T-cell (primary cell): ENCODE measurements at places on chromosomes 4 and X. TPM values are rescaled to one million over a fixed set of nuclear protein-coding genes. Genes with fewer than 3 reads are reported as not detected.

DNA sequence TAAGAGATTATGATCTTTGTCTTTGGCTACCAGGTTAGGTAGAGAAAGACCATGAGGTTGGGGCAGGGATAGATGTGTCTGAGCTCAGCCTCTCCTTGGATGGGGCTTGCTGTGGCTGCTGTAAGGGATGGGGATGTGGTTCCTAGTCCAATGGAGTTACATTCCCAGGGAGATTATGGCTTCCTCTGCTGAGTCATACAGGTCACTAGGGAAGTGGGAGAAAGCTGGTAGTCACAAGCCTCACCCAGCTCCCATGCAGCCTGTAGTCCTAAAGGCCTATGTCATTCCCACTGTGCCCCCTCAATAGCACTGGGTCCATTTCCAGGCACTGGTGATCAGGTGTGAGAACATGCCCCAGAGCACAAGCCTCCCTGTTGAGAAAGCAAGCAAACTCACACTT, 70.6 kb upstream of the CENPE start:
- H3K36me3 ChIP-seq = no peaks in the 10 kb centered on the region
- no peaks in the 10 kb centered on the region for H3K4me1 ChIP-seq
- no peak overlapping the region for H3K4me3 ChIP-seq
- H3K27ac ChIP-seq = no peak overlapping the region
- no peak for DNase-seq

- H3K27me3 ChIP-seq = no peaks in the 10 kb centered on the region
- no peaks in the 10 kb centered on the region for H3K4me1 ChIP-seq
- no peaks in the 10 kb centered on the region for H3K36me3 ChIP-seq
- H3K27ac ChIP-seq = no peak overlapping the region
- H3K4me3 ChIP-seq = no peak overlapping the region
Measured at GRCh38 chr4:7389101-7389701, 45.5 kb downstream of the PSAPL1 start.

- no peaks in the 10 kb centered on the region for H3K36me3 ChIP-seq
- H3K27ac ChIP-seq = no peak overlapping the region
- H3K27me3 ChIP-seq = no peaks in the 10 kb centered on the region
- peaks cover 21% of the 10 kb centered on the region for H3K4me1 ChIP-seq
Measured at GRCh38 chr4:184825141-184825895, 450 bp downstream of the ACSL1 start.

DNA sequence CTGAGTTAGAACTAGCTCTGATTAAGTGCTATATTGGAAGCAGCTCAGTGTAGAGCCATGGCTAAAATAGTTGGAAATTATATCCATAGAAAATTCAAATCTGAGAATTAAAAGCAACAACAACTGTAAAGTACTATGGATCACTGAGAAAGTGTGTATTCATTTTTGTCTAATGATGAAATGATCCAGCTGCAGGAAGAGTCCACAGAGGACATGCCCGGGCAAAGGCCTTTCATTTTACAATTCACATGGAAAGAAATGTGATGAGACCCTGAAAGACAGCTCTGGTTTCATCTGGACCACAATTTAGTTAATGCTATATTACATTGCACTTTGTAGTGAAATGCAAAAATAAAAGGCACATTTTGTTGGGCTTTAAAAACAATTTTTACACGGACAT, 196.8 kb upstream of the FAT1 start:
- no peak overlapping the region for H3K4me3 ChIP-seq
- no peak overlapping the region for H3K27ac ChIP-seq
- H3K27me3 ChIP-seq = no peaks in the 10 kb centered on the region
- no peaks in the 10 kb centered on the region for H3K4me1 ChIP-seq
- DNase-seq = no peak

DNA sequence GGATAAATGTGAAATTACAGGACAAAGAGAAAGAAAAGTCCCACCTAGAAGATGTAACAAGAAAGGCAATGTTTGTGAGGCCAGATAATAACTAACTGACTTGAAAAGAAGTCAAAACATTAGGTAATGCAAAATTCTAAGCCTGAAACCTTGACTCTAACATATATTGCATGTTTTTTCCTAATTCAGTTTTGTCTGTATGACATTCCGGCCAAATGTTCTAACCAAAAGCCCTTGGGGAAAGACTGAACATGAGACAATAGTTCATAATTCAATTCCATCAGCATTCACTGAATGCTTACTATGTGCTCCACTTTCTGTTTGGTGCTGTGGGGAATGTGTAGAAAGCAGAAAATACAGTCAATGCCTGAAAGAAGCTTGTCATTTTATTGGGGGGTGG, 84.8 kb upstream of the PLAC1 start:
- no peaks in the 10 kb centered on the region for H3K27me3 ChIP-seq
- no peak for DNase-seq
- no peak overlapping the region for H3K4me3 ChIP-seq
- no peak overlapping the region for H3K27ac ChIP-seq
- no peaks in the 10 kb centered on the region for H3K4me1 ChIP-seq

GRCh38 chrX:15797707-15798106, 7.4 kb downstream of the ZRSR2 start:
- H3K4me3 ChIP-seq = no peak overlapping the region
- H3K4me1 ChIP-seq = no peaks in the 10 kb centered on the region
- H3K27me3 ChIP-seq = no peaks in the 10 kb centered on the region
- H3K27ac ChIP-seq = no peak overlapping the region

DNA sequence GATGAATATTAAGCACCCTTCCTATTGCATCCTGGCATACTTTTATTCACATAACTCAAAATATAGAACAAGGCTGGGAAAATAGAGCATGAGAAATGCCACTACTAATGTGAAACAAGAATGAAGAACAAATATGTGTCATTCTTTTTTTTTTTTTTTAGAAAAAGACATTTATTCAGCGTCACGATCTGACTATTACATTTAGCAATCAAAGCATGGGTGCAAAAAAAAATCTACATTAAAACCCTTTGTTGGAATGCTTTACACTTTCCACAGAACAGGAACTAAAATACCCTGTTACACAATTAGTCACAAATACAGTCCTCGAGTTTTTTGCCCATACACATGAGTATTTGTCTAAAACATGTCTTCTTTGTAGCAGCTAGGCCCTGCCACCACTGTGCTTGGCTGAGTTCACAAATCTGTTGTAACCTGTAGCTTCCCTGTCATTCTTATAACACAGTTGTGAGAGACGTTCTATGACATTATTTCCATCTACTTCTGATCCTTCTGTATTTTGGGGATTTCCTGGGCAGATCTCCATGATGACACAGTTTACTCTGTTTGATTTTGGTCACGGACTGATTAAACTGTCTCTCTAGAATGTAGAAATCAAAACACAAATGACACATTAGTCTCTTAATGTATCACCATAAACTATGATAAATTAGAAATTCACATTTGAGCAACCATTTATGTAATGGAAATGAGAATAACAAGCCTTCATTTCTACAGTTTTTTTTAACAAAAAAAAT, 9.4 kb upstream of the TET2 start:
- no peaks in the 10 kb centered on the region for H3K27me3 ChIP-seq
- H3K4me1 ChIP-seq = peaks cover 2% of the 10 kb centered on the region
- no peak overlapping the region for H3K27ac ChIP-seq
- no peaks in the 10 kb centered on the region for H3K36me3 ChIP-seq

DNA sequence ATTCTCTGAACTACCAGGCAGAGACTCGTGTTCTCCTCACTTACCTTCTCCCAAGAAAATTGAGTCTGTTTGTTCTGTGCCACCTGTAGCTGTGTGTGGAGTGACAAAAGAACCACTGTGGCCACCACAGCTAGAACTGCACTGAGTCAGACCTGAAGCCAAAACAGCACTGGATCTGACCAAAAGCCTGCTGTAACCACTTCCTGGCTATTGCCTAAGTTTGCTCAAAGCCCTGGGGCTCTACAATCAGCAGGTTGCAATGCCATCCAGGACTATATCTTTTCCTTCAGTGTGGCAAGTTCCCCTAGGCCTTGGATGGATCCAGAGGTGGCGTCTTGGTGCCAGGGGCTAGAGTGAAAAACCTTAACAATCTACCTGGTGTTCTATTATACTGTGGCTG, 449.1 kb downstream of the FAM133A start:
- no peaks in the 10 kb centered on the region for H3K36me3 ChIP-seq
- no peaks in the 10 kb centered on the region for H3K27me3 ChIP-seq
- no peak overlapping the region for H3K27ac ChIP-seq
- no peak for DNase-seq

- no peak overlapping the region for H3K27ac ChIP-seq
- no peak overlapping the region for H3K4me3 ChIP-seq
- DNase-seq = no peak
- H3K36me3 ChIP-seq = no peaks in the 10 kb centered on the region
Measured at GRCh38 chr4:52997132-52997416, 135.0 kb downstream of the RASL11B start.

DNA sequence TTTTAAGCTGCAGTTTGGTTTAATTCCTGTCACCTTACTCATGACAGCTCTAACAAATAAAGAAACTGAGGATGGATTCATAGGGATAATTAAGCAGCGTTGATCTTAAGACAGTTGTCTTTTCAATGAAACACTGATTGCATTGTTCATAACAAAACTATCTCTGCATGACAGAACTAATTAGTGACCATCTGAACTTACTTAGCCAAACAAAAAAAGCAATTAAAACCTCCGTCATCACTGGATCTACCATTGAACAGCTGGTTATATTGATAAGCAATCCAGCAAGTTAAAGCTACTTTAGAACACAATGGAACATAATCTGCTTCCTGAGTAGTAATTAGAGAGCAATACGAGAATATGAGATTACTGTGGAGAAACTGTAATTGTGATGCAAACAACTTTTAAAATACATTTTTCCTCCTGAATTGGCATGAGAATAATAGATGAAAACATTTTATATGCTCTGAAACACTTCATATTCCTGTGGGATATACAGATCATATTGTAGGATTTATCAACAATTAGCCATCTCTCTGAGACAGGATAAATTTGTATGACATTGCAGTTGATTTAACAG, 2576.8 kb downstream of the PCDH7 start:
- no peaks in the 10 kb centered on the region for H3K36me3 ChIP-seq
- no peak overlapping the region for H3K27ac ChIP-seq
- no peaks in the 10 kb centered on the region for H3K27me3 ChIP-seq
- H3K4me1 ChIP-seq = no peaks in the 10 kb centered on the region
- H3K4me3 ChIP-seq = no peak overlapping the region
- no peak for DNase-seq

DNA sequence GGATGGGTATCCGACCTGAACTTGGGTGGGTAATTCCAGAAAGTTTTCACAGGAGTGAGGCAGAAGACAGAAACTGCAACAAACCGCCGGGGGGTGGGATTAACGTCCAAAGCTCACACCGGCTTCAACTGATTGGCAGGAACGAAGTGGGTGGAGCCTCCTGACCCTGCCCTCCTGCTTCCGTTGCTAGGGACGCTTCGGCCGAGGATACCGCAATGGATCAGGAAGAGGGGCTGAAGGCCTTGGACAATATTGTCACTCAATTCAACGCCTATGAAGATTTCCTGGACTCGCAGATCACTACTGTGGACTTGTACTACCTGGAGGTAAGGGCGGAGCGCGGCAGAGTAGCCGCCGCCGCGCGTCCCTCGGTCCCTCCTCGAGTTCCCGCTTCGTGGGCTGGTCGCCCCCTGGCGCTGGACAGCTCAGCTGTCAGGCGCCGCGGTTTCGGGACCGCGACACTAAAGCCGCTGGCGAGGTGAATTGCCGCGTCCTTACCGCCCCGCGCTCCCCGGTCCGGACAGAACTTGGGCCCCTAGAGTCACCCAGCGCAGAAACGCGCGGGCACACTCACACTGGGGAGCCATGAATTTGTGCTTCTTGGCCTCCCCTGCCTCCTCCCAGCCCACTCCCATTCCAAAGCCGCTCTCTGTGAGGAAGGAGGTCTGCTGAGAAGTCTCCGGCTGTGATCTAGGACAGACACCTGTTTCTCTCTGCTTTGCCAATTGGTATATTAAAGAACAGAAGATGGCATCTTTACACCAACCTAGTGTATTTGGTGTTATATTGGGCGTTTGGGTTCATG, at the start of gene CFAP299:
TSS of gene CFAP299 (plus strand) at position 177 of the 805 bp plus-strand sequence.
- H3K27ac ChIP-seq = no peak within 1 kb of the TSS
- H3K4me1 ChIP-seq = peaks cover 2% of the 10 kb centered on the region
- peak; percentile 40 for DNase-seq
- H3K4me3 ChIP-seq = peak within 1 kb of the TSS; percentile 93

DNA sequence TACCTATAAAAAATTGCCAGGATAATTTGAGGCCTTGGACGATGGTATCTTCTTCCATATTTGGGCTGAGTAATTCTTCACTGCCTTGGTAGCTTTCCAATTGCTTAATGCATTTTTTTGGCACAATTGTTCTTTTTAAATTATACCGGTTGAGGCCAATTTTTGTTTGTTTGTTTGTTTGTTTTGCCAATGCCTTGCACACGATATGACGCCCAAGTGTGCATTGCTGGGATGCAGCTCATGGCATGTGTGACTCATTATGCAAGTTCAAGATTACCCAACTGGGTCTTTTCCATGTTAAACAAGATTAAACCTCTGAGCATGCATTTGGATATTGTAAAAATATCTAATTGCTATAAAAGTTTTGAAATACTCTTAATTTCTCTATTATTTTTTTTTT, 71.1 kb upstream of the KCNIP4 start:
- no peaks in the 10 kb centered on the region for H3K4me1 ChIP-seq
- H3K36me3 ChIP-seq = no peaks in the 10 kb centered on the region
- H3K27ac ChIP-seq = no peak overlapping the region
- H3K27me3 ChIP-seq = no peaks in the 10 kb centered on the region
- DNase-seq = no peak

DNA sequence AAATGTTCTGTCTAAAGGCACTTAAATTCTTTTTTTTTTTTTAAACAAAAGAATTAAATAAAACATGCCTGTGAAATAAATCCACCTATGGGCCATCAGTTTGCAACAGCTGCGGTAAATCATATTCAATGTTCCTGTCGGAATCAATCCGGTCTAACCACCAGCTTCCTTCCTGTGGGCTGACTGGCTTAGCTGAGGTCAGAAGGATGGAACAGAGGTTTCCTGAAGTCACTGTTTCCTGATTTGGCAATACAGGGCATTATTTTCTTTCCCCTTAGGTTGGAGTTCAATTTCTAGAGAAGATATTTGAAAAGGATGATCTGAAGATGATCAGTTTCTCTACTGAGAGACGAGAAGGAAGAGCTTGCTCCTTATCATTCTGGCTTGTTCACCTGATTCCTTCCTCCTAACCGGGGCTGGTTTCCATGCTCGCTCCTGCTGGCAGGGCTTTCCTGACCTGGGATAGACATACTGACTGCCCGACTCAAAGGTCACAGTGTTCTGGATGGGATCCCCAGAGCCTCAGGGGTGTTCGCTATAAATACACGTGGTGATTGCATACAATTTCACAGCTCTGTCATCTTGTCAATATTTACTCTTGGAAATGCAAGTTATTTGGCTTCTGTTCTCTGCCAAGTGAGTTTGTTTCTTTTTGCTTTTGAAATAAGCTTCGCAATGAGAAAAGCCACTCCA, 21.7 kb downstream of the PDLIM3 start:
- no peak for DNase-seq
- H3K27me3 ChIP-seq = peaks cover 13% of the 10 kb centered on the region
- H3K27ac ChIP-seq = no peak overlapping the region

GRCh38 chrX:136158685-136159084, 11.4 kb downstream of the FHL1 start:
- H3K4me1 ChIP-seq = no peaks in the 10 kb centered on the region
- H3K27me3 ChIP-seq = no peaks in the 10 kb centered on the region
- H3K36me3 ChIP-seq = no peaks in the 10 kb centered on the region
- no peak overlapping the region for H3K4me3 ChIP-seq
- H3K27ac ChIP-seq = no peak overlapping the region

GRCh38 chr4:183321516-183321915, 710 bp downstream of the CLDN24 start:
- H3K27ac ChIP-seq = no peak overlapping the region
- DNase-seq = no peak
- H3K36me3 ChIP-seq = no peaks in the 10 kb centered on the region
- H3K27me3 ChIP-seq = no peaks in the 10 kb centered on the region
- H3K4me1 ChIP-seq = peaks cover 4% of the 10 kb centered on the region
- no peak overlapping the region for H3K4me3 ChIP-seq

The ALB gene
- total RNA-seq = not detected

The TMEM255A gene
- total RNA-seq = not detected

The USP26 gene
- not detected for total RNA-seq

The GAGE12J gene
- not detected for total RNA-seq
